ENCODE measurements at places on chromosomes 5 and 9.

DNA sequence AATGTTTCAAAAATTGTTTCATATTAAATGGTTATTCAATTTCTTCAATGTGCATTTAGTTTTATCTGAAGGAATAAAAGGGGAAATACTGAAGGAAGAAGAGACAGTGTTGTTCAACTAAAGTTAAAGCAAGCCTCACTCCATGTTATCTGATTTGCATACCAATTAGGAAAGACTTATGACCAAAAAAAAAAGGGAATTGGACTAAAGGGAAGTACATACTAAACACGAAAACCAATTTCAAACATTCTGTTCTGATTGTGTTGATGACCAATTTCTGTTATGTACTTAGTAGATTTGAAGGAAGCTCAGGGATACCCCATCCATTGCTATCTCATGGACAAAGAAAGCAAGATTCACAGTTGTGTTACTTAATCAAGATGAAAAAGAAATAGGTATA is 4.9 kb upstream of the GAPT start:
- DNase-seq = no peak

DNA sequence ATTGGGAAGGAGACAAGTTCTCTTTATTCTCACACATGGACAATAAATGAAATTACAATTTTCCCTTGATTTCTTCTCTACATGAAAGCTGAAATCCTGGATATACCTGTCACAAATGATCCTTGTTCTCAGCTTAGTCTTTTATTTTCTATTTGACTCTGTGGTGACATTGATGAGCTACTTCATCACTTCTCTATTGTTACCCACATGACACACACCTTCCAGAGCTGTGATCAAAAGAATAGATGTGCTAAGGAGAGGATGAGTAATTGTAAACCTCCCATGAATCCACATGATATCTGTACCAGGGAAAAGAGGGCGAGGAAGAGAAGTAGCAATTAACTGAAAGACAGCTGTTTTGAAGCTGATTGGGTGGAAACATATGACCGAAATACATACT is 102.0 kb downstream of the CAVIN4 start:
- no peak for DNase-seq

DNA sequence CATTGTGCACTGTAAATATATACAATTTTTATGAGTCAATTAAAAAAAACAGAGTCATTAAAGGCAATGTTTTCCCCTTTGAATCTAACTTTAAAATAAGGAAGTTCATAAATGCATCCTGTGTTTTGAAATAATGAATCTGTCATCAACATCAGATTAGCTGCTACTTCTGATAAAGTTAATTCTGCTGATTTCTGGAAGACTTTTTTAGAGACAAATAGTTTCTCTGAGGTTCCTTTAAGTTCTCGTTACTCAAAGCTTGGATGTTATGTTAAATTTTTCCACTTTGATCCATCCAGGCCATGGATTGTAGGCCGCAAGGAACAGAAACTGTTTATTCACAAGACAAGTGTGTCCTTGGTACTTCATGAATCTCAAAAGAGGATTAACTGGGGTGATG is 115.5 kb downstream of the CARTPT start:
- no peak for DNase-seq

- DNase-seq = no peak
Observed at GRCh38 chr5:79613549-79613948, 1.3 kb downstream of the TENT2 start.

GRCh38 chr9:37562826-37563225 is 13.4 kb downstream of the FBXO10 start:
- no peak for DNase-seq

DNA sequence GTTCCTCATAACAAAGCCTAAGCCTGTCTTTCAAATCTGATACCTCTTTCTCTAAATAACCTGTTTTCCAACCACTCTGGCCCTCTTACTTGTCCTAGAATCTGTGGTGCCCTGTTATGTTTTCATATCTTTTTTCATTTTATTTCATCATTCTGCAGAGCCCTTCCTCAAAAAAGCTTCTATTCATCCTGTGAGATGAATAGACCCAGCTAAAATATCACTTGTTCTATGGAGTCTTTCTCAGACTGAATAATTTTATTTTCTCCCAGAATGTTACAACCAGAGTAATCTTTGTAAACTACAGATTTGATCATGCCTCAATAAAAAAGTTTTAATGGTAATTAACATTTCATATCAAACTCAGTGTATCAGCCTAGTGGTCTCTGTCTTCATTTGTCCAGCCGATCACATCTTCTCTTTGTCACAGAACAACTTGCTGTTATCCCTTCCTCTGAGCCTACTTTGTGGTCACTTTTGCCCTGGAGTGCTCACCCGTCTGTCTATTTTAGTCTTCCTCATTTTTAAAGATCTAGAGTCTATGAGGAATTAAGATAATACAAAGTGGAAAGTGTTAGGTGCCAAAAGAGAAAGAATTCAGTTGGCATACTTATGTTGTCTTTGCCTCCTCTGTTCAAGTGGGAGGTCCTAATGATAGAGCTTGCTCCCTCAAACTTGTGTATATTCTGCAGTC is 77.8 kb downstream of the ZCCHC7 start:
- no peak for DNase-seq

DNA sequence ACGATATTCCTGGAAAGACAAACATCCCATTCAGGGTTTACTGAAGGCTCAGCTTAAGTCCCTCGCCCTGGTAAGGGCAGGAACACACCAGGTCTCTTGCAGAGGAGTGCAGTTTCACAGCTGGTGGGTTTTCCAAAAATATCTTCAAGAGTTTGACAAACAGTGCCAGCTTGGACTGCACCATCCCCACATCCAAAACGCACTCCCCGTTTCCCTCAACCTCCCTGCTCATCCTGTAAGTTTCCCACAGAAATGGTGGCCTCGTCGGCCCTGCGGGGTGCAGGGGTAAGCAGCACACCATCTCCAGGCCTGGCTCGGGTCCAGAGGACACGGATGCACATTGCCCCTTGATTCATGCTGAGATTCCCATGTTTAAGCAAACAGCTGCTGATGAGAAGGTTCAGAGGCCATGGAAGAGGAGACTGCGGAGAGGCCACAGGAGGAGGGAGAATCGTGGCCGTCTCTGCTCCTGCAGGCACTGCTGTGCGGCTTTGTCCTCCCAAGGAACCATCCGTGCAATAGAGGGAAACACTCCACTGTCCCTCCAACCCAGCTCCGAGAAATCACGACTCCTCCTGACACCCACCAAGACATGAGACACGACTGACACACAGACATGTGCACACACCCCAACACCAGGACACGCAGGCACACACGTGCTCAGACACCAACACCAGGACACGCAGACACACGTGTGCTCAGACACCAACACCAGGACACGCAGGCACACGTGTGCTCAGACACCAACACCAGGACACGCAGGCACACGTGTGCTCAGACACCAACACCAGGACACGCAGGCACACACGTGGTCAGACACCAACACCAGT is 24.0 kb upstream of the SLC12A7 start:
- no peak for DNase-seq

DNA sequence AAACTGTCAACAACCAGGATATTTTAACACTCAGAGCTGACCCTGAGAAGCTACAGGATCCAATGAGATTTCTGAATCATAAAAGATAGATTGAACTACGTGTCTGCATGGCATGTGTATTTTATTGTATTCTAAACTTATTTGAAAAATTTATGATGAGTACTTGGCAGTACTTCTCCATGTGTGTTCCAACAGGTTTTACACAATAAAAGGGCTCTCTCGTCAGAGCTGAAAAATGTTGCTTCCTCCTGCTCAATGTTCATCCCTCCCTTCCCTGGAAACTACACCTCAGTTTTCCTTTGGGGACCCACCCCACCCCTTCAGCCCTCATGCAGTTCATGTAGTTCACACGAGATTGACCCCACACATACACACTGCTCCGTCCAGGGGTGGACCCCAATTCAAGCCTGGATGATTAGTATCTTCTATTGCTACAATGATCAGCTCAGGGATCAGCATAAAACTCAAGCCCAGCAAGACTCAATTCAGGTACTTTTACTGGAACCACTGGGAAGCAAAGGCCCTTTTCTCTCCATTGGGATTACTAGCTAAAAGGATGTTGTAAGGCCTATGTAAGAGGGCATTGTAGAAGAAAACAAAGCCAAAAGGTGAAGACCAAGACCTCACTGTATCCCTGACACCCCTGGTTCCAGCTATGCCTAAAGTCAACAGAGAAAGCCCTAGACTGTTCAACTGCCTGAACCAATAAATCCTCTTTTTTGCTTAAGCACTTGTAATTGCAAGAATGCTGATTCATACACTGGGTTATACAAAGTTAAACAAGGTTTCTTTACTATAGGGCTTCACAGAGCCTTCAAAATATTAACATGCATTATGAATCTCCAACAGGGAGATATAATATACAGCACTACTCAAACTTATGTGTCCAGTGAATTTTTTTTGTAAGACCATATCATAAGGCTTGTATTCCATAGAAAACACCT is 112.6 kb downstream of the SAXO1 start:
- DNase-seq = no peak

GRCh38 chr5:124908581-124909451 is 162.4 kb upstream of the ZNF608 start:
- DNase-seq = peak; percentile 51

DNA sequence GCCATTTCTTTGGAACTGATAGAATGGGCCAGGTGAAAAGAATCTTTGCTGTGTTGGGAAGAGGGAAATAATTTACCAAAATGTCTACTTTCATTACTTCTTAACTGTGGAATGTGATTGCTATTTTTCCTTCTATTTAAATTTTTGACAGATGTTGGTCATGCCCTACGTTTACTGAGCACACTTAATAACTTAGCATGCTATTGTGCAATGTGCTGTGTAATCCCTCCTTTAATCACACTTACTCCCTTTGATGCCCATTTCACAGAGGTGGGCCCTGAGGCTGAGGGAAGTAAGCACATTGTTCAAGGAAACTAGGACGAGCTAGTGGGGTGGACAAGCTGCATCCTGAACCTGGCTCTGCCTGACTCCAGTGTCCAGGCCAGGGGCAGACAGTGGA is 47.8 kb upstream of the INSYN2B start:
- DNase-seq = no peak

DNA sequence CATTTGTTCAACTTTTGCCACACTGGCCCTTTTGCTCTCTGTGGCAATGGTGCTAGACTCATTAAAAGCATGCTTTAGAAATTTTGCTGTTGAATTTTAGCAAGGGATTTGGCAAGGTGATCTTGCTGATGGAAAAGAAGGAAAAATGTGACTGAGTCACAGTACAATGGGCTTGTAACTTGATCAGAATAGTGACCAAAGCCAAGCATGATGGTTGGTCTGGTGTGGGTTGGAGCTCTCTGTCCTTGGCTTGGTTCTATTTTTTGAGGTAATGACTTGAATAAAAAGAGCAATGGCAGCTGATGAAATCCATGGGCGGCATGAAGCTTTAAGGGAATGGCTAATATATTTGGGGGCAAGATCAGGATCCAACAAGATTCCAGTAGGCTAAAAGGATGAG is 114.4 kb upstream of the ZNF366 start:
- DNase-seq = no peak

GRCh38 chr5:56003179-56003578 is 8.4 kb upstream of the IL6ST start:
- DNase-seq = no peak

GRCh38 chr5:119332978-119333401 is 22.8 kb upstream of the TNFAIP8 start:
- DNase-seq = no peak

- no peak for DNase-seq
Observed at GRCh38 chr5:107639990-107640389, 30.7 kb downstream of the EFNA5 start.

DNA sequence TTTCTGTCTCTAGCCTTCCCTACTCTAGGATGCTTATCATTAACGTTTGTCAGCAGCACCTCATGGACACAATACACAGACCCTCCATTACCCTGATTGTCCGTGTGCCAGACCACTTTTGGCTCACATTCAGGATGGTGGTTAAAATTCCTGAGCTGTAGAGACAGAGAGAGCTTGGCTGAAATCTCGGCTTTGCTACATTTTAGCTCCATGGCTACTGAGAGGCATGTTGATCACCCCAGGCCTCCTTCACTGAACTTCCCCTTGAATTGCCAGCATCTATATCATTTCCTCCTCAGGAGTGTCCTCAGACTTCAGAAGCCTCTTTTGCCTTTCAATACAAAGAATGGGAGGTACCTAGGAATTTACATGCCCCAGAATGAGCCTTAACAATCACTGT is 104.7 kb upstream of the ISL1 start:
- DNase-seq = no peak

DNA sequence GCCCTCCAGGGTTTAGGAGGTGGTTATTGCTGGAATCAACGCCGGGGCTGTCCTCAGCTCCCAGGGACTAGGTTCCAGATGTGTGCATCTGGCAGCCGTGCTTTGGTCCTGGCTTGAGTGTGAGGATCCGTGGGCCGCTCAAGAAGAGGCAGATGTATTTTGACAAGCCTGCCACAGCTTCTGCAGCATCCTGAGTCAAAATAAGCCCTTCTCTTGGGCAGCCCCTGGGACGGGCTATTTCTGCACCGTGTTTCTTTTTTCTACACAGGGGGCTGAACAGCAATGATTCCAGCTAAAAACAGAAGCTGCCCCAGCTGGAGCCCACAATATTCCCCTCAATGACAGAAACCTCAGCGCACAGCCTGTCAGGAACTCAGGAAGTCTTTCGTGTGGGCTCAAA is 19.7 kb upstream of the CPLX2 start:
- DNase-seq = no peak

- no peak for DNase-seq
Observed at GRCh38 chr5:139232147-139232724, 34.1 kb upstream of the SIL1 start.

All from NCI-H2029 treated with DMSO at 0.1 percent for 48 hours (cell line).